Activated T-cell treated with anti-CD3 and anti-CD28 coated beads, Interleukin-2, amount 50 U/mL, for 72 hours (primary cell): ENCODE measurements at places on chromosomes 6 and 20.
A peak's percentile ranks its signal among the peaks of the same experiment; 100 is the strongest.

DNA sequence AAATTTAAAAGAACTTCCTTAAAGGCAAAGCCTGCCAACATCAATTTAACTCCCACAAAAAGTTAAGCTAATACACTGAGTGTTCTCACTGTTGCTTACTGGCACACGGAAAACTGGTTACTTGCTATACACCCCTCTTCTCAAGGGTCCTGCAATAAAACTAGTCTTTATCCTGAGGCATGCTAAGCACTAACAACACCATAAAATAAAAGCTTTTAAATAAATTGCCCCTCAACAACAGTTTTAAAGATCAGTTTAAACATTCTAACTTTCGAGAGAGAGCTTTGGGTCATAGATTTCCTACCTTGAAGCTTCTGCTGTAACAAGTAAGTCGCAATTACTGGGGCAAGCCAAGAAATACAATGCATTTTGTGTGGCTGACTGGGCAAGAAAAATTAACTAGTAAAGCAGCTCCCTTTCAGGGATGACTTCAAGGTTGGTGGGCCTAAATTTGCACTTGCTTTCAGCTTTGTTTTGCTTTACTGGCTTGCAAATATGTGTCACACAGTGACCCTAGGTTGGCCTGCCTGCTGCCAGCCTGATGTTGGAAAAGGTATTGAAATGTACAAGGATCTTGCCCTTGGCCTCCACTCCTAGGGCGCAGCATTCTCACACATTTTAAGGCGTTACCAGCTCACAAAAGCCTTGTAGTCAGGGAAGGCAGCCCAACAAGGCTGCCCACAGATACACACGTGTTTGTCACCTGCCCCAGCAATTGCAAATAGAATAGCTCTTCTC is 4.0 kb upstream of the HEY2 start:
- DNase-seq = no peak

DNA sequence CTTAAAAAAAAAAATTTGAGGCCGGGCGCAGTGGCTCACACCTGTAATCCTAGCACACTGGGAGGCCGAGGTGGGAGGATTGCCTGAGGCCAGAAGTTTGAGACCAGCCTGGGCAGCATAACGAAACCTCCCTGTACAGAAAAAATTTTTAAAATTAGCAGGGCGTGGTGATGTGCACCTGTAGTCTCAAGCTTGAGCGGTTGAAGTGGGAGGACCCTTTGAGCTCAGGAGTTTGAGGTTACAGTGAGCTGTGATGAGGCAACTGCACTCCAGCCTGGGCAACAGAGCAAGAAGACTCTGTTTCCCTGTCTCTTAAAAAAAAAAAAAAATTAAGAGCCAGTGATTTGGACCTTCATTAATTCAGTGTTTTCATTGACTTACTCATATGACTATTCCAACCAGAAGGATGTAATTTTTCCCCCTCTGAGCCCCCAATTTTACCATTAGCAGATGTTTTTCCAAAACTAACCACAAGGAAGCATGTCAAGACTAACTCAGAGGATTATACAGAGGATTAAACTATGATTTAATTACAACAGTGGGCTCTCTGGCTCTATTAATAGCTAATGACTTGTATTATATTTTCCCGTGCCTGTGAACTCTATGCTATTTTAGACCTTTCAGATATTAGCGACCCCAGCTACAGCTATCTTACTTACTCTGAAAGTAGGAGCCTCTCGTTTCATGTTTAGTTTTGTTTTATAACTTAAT is 75.1 kb downstream of the ARID1B start:
- DNase-seq = no peak

- DNase-seq = no peak
Measured at GRCh38 chr20:24491041-24491756, 21.8 kb downstream of the SYNDIG1 start.

- no peak for DNase-seq
Measured at GRCh38 chr20:15179381-15179780, 842.0 kb upstream of the FLRT3 start.

DNA sequence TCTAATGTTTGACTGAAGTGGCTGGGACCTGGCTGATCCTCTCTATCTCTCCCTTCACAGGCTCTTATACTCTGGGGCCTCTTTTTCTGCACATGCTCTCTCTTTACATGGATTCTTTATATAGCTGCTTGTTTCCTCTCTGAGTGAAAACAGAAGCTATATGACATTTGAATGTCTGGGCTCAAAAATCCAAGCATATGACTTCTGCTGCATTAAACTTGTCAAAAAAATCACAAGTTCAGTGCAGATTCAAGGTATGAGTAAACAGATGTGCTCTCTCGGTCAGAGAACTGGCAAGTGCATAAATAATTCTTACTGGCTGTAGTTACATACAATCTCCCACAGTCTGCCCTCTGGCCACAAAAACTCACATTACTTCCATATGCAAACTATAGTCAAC is 96.6 kb downstream of the LCA5 start:
- DNase-seq = no peak

- DNase-seq = peak; percentile 78
Measured at GRCh38 chr6:422433-423054, 31.0 kb downstream of the IRF4 start.

DNA sequence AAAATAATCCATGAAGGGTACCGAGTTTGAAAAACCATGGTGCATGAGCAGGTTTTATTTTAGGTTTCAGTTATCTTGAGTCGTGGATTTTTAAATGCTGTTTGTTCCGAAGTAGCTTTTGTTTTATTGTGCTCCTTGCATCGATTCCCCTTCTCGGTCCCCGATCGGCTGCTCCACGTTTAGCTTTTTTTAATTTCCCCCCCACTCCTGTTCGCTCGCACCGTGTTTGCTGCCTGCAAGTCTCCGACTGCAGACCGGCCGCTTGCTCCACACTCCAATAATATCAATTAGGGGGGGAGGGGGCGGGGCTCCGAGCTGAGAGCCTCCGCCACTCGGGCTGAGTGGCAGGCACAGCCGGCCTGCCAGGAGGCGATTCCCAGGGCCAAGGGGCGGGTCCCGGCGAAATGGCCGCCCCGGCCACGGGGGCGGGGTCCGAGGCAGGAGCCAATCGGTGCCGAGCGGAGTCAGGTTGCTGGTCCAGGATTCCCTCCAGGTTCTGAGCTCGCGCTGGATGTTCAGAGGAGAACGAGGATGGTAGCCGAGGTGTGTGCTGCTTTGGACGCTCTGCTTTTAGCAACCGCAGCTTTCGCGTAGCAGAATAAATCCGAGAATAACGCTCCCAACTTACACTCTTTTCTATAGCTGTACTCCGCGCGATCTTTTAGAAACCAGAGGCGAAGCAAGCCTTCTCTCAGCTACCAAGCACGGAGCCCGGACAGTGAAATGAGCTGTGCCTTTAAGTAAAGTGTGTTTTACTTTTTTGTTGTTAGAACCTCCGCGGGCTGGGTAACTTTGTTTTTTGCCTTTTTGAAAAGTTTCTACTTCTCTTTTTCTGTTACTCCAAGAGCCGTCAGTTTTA is at the start of gene EPHA7:
Gene EPHA7 (minus strand): TSS at position 256 of the 859 bp plus-strand sequence. CDS start 218 bp downstream, at position 38.
- peak; percentile 53 for DNase-seq

- no peak for DNase-seq
Measured at GRCh38 chr20:37316775-37317170, 27.3 kb downstream of the MANBAL start.

DNA sequence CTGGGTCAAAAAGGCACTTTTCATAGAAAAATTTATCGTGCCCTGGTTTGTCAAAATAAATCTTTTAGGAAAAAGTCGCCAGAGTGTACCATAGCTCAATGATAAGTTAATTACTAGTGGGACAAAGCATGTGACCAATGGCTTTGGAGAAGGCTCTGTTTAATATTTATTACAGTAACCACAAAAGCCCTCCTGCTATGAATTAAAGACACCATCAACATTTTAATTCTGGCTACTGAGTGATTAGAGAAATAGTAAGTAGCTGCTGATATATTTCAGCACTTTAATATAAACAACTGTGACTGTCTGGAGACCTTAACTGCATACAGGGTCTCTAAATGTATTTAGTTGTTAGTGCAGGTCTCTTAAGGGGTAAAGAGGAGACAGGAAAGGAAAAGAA is 38.3 kb downstream of the KIF13A start:
- DNase-seq = no peak

- DNase-seq = no peak
Measured at GRCh38 chr6:71822625-71823024, 63.7 kb upstream of the RIMS1 start.

DNA sequence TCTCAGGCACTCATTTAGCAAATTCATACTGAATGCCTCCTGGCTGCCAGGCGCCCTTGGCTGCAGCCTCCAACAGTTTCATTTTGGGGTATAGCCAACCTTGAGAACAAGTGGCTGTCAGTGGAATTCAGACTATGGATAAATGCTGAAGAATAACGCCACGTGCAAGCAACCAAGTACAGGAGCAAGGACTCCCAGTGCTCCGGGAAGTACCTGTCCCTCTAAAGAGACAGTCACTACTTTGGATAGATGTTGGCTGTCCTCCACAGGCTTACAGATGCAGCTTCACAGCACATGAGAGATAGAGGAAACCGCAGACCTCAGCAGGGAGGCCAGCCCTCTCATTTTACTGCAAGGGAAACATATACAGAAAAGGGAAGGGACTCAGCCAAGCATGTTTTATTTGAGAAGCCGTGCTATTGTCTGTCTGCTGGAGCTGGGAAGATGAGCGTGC is 658.2 kb downstream of the PTPRT start:
- no peak for DNase-seq

DNA sequence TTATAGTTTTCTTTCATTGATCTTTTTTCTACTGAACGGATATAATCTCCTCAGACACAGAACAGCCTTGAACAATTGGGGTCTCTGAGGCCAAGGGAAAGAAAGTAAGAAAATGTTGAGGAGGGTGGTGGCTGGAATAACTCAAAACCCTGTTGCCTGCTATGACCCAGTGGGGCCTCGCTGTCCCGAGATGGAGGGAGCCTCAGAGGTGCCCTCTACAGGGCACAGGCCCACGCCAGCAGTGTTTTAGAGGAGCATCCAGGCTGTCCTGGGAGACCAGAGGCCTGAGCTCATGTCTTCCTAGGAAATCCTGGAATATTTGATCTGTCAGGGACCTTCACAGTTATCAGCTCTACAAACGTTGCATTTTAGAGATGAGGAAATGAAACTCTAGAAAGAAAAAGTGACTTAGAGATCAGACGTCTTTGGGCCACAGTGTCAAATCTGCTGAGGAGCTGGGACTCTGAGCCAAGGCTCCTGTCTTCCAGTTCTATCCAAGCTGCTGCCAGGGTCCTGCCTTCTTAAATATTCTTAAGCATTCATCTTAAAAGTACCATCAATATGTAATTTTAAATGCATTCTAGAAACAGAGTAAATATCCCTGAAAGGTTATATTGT is 26.3 kb downstream of the ALDH5A1 start:
- DNase-seq = peak; percentile 49

- no peak for DNase-seq
Measured at GRCh38 chr6:151681433-151682059, 125.9 kb upstream of the ESR1 start.

- no peak for DNase-seq
Measured at GRCh38 chr6:134706153-134706552, 243.7 kb downstream of the ALDH8A1 start.

DNA sequence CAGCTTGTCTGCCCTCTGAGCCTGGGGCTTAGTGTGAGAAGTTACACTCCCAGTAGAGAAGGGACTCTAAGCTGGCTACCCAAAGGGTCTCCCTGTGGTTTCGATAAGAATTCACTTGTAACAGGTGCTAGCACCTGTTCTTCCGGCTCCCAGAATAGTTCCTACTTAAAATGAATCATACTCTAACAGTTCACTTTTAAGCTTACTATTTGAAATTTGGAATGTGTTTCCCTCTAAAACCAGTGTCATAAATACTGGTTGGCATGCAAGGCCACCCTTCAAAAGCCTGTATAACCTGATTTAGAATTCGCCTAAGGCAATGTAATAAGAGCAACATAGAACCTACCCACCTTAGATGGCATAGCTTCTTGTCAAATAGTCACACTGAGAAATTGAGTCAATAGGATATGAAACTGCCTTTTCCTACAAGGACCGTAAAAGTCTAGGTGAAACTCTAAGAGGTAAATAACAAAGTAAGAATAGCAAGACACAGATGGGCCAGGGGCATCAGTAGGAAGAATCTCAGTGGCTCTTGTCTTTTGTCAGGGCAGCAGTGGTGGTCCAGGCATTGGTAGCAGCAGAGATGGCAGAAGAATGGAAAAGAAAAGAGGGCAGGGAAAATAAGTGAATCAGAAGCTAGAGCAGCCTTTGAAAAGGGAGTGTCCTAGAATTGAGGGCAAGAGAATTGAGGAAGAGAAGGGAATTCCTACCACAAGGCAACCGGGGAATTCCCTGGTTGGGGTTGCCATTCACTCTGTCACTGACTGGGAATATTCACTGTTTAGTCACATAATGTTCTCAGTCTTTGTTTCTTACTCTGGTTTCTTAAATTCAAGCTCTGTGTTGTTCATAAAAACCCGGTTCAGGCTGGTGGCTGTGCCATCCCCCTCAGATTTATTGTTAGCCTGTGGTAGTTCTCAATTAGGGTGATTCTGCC is 91.5 kb downstream of the HIVEP2 start:
- DNase-seq = no peak

- DNase-seq = peak; percentile 59
Measured at GRCh38 chr6:36131511-36132245, 1.4 kb downstream of the MAPK13 start.

DNA sequence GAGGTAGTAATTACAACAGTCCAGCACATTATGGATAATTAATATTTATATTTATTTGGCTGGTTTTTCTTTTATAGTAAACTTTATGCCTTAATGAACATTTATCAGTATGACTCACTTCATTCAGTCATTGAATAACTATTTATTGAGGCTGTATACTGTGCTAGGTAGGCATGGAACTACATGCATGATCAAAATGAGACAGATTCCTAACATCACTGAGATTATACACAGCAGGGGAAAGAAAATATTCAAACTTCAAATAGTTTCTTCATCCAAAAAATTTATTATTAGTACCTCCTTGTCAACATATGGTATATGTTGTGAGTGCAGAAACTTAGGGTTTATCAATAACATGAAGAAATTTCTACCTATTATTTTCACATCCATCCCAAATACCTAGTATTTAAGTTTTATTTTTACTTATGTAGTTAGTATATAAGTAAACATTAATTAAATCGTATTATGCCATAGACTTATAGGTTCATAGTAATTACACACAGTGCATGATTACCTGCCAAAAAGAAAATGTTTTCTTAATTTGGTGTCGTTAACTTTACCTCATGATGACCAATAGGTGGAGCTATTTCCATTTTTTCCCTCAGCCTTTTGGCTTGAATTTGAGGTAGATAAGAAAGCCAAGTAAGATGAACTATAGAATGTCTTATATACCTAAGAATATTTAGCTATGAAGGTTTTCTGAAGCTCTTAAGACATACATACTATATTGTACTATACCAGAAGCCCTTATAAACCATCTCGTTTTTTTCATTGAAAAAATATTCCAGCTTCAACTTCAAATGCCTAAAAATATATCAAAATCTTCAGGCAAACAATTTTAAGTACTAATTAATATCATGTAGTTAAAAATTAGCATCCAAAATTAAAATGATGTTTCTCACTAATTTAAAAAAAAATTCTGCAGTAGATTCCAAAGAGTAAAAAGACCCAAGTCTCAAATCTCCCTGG is 12.5 kb upstream of the TMEM30A start:
- DNase-seq = no peak

- DNase-seq = no peak
Measured at GRCh38 chr6:99130897-99131873, 183.4 kb upstream of the FBXL4 start.

- DNase-seq = no peak
Measured at GRCh38 chr6:149451376-149452036, 33.3 kb downstream of the ZC3H12D start.

- peak; percentile 60 for DNase-seq
Measured at GRCh38 chr6:52984247-52984646, 10.8 kb downstream of the GSTA4 start.

- DNase-seq = no peak
Measured at GRCh38 chr6:112189494-112189893, 64.9 kb downstream of the LAMA4 start.
